Activated naive CD8-positive, alpha-beta T cell treated with anti-CD3 and anti-CD28 coated beads, Interleukin-2, amount 10 ng/mL, durations not matched to agents 7 days and 5 days (primary cell): ENCODE measurements at places on chromosomes 4 and X. TPM values are rescaled to one million over a fixed set of nuclear protein-coding genes. Genes with fewer than 3 reads are reported as not detected.

- H3K27me3 ChIP-seq, result no peaks in the 10 kb centered on the region
- no peaks in the 10 kb centered on the region for H3K36me3 ChIP-seq
- no peak for DNase-seq
- H3K4me3 ChIP-seq, result no peak overlapping the region
Measured at GRCh38 chrX:151796576-151796975, 62.0 kb downstream of the CNGA2 start.

TBX22 gene
- total RNA-seq, result not detected

CXCL11 gene
- not detected for total RNA-seq

GRCh38 chr4:145884775-145885174 is 53.8 kb downstream of the ZNF827 start:
- no peak overlapping the region for H3K4me3 ChIP-seq
- no peak for DNase-seq
- no peaks in the 10 kb centered on the region for H3K27me3 ChIP-seq
- H3K36me3 ChIP-seq, result peaks cover 25% of the 10 kb centered on the region
- H3K4me1 ChIP-seq, result peaks cover 10% of the 10 kb centered on the region

GRCh38 chr4:139603576-139604410 is 47.8 kb upstream of the SETD7 start:
- no peak overlapping the region for H3K4me3 ChIP-seq
- H3K36me3 ChIP-seq, result peaks cover 4% of the 10 kb centered on the region
- DNase-seq, result no peak
- peaks cover 15% of the 10 kb centered on the region for H3K27me3 ChIP-seq
- peaks cover 14% of the 10 kb centered on the region for H3K4me1 ChIP-seq

DNA sequence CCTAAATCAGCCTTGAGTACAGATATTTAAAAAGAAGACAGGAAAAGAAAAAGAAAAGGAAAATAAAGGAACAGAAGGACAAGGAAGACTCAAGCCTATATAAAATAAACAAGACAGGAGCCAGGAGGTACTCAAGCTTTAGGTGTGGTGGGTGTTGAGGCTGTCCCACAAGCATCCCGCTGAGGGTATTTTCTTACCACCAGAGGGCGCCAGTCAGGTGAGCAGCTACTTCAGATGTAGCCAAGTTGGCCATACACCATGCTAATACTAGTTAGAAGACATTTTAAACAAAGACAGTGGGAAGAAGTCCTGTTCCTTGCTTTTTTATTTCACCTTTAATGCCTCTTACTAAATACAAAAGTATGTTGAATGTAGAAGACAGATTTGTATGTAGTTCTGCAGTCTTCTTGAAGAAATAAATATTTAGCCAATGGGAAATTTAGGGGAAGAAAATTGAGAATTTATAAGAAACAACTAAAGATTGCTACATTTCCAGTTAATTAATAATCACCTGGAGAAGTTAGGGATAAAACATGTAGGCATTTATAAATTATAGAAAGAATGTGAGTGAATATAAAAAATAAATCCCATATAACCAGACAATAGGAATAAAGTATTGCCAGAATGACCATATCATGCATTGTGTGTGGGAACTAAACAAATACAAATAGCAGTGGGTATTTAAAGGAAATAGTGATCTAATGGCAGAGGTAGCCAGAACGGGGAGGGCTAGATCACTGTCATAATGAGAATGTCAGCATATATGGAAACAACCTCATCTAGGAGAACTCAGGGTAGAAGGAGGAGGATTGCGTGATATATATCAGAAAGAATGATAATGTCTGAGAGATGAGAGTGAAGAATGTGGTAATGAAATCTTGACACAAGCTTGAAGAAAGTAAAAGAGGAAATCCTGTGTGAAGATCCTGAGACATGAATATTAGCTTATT is 71.0 kb downstream of the MTHFD2L start:
- DNase-seq, result peak; percentile 62
- no peak overlapping the region for H3K27ac ChIP-seq
- H3K36me3 ChIP-seq, result no peaks in the 10 kb centered on the region
- no peaks in the 10 kb centered on the region for H3K27me3 ChIP-seq
- no peak overlapping the region for H3K4me3 ChIP-seq
- H3K4me1 ChIP-seq, result peaks cover 5% of the 10 kb centered on the region

DNA sequence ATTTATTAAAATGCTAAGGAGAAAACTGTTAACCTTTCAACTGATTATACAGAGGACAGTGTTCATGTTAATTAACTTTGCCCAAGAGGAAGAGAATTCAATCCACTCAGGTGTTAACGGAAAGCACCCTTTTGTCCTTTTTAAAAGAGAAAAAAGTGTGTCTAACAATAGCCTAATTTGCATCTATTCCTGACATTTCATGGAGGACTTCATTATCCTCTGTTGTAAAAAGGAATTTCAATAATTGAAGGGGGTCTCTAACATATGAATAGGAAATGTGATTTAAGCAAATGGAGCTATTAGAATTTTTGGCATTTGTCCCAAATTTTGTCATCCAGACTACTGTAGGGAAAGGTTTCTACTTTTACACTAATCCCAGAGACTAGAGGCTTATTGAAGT is 44.6 kb upstream of the GC start:
- no peak overlapping the region for H3K27ac ChIP-seq
- H3K36me3 ChIP-seq, result no peaks in the 10 kb centered on the region
- no peak for DNase-seq
- no peaks in the 10 kb centered on the region for H3K27me3 ChIP-seq

GRCh38 chr4:109332926-109333464 is 30.5 kb upstream of the COL25A1 start:
- H3K27ac ChIP-seq, result no peak overlapping the region
- H3K36me3 ChIP-seq, result no peaks in the 10 kb centered on the region
- DNase-seq, result no peak
- H3K4me3 ChIP-seq, result no peak overlapping the region
- peaks cover 3% of the 10 kb centered on the region for H3K4me1 ChIP-seq

GRCh38 chr4:145061318-145061920 is 36.6 kb downstream of the ANAPC10 start:
- H3K27ac ChIP-seq, result no peak overlapping the region
- DNase-seq, result no peak
- no peaks in the 10 kb centered on the region for H3K27me3 ChIP-seq
- H3K36me3 ChIP-seq, result peaks cover 7% of the 10 kb centered on the region
- peaks cover 23% of the 10 kb centered on the region for H3K4me1 ChIP-seq

DUX4 gene
- total RNA-seq, result not detected

GRCh38 chr4:84269536-84270044 is 229.5 kb downstream of the NKX6-1 start:
- DNase-seq, result no peak
- H3K27ac ChIP-seq, result no peak overlapping the region
- no peaks in the 10 kb centered on the region for H3K4me1 ChIP-seq
- no peaks in the 10 kb centered on the region for H3K36me3 ChIP-seq
- no peak overlapping the region for H3K4me3 ChIP-seq

DNA sequence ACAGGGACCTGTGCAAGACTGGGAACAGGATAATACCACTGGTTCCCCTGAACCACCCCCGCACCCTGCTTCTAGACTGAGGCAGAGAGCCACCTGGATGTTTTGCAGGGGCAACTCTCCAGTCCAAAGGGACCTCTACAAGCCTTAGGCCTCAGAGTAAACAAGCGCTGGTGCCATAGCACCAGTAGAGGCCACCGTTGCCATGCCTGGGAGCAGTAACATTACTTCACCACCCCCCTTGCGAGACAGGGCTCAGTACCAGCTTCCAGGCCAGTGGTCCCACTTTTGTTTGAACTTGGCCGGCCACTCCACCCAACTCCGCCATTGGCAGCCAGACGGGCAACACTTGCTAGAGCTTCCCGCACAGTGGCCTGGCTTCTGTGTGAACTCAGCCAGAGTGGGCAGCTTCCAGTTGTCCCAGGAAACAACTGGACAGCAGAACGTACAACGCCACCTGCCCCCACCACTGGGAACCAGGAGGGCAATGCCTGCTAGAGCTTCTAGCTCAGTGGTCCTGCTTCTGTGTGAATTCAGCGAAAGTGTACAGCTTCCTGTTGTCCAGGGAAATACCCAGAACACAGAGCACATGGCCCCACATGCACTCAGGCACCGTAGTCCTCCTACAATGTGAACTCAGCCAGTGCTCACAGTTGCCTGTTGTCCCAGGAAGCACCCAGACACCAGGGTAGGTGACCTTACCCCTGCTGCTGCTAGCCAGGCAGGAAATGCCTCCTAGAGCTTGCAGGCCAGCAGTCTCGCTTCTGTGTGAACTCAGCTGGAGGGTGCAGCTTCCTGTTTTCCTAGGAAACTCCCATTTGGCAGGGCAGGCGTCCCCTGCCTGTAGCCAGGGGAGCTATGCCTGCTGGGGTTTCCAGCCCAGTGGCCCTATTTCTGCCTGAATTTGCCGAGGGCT is 39.9 kb upstream of the PCDH19 start:
- no peak overlapping the region for H3K4me3 ChIP-seq
- H3K4me1 ChIP-seq, result no peaks in the 10 kb centered on the region
- no peaks in the 10 kb centered on the region for H3K36me3 ChIP-seq
- H3K27me3 ChIP-seq, result no peaks in the 10 kb centered on the region
- H3K27ac ChIP-seq, result no peak overlapping the region

GRCh38 chr4:187124331-187124730 is 400.7 kb upstream of the FAT1 start:
- no peaks in the 10 kb centered on the region for H3K4me1 ChIP-seq
- no peaks in the 10 kb centered on the region for H3K27me3 ChIP-seq
- DNase-seq, result no peak
- H3K36me3 ChIP-seq, result no peaks in the 10 kb centered on the region
- no peak overlapping the region for H3K27ac ChIP-seq
- no peak overlapping the region for H3K4me3 ChIP-seq

ESX1 gene
- total RNA-seq, result not detected

GRCh38 chr4:79210636-79211049 is 115.2 kb downstream of the NAA11 start:
- no peak overlapping the region for H3K4me3 ChIP-seq
- H3K27ac ChIP-seq, result no peak overlapping the region
- H3K4me1 ChIP-seq, result no peaks in the 10 kb centered on the region
- no peak for DNase-seq
- no peaks in the 10 kb centered on the region for H3K36me3 ChIP-seq

DNA sequence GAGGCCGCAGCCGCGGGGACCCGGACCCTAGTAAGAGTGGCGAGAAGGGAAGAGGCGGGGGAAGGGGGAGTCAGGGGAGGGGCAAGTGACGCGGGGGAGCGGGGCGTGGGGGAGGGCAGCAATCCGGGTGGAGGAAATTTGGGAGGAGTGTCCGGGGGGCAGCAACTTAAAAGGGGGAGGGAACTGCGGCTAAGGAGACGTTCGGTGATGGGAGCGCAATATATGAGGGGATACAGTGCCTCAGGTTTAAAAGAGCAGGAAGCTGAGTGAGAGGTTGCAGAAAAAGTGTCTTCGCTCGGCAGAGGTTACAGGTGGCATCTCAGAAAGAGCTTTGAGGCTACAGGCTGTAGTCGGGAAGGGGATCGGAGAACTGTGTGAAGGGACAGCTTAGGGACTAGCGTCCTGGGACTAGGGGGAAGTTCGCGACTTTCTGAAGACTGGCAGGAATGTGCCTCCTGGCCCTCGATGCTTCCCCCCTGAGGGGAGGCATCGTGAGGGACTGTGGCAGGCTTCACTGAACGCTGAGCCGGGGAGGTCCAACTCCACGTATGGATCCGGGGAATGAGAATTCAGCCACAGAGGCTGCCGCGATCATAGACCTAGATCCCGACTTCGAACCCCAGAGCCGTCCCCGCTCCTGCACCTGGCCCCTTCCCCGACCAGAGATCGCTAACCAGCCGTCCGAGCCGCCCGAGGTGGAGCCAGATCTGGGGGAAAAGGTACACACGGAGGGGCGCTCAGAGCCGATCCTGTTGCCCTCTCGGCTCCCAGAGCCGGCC is 519 bp downstream of the FOXO4 start:
- peak overlapping the region; percentile 89 for H3K27ac ChIP-seq
- no peaks in the 10 kb centered on the region for H3K27me3 ChIP-seq
- DNase-seq, result peak; percentile 46
- peak overlapping the region; percentile 90 for H3K4me3 ChIP-seq
- H3K4me1 ChIP-seq, result peaks cover 22% of the 10 kb centered on the region
- peaks cover 2% of the 10 kb centered on the region for H3K36me3 ChIP-seq

SLC7A11 gene
- 1.5 TPM for total RNA-seq

DNA sequence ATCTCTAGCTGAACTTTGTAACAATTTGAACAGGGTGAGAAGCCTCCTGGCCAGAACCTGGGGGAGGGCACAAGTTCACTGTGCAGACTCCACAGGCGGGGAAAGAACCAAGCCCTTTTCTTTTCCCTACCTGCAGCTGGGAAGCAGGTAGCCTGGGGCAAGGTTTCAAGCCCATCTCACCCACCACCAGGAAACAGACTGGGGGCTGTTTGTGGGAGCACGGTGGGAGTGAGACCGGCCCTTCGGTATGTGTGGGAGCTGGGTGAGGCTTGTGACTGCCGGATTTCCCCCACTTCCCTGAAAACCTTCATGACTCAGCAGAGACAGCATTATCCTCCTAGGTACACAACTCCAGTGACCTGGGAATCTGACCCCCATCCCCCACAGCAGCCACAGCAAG is 211.7 kb downstream of the ZNF674 start:
- H3K4me1 ChIP-seq, result peaks cover 3% of the 10 kb centered on the region
- H3K4me3 ChIP-seq, result no peak overlapping the region

- H3K27ac ChIP-seq, result no peak overlapping the region
- H3K36me3 ChIP-seq, result no peaks in the 10 kb centered on the region
- no peak for DNase-seq
- no peaks in the 10 kb centered on the region for H3K27me3 ChIP-seq
- H3K4me3 ChIP-seq, result no peak overlapping the region
Measured at GRCh38 chr4:73752424-73752823, 12.1 kb downstream of the CXCL8 start.

GRCh38 chrX:50967736-50968135 is 57.2 kb downstream of the BMP15 start:
- no peaks in the 10 kb centered on the region for H3K36me3 ChIP-seq
- H3K27ac ChIP-seq, result no peak overlapping the region
- H3K4me1 ChIP-seq, result no peaks in the 10 kb centered on the region
- H3K4me3 ChIP-seq, result no peak overlapping the region

GRCh38 chr4:110489901-110490508 is 14.1 kb downstream of the ENPEP start:
- H3K27me3 ChIP-seq, result peaks cover 26% of the 10 kb centered on the region
- no peaks in the 10 kb centered on the region for H3K36me3 ChIP-seq
- no peak for DNase-seq
- no peak overlapping the region for H3K27ac ChIP-seq

DNA sequence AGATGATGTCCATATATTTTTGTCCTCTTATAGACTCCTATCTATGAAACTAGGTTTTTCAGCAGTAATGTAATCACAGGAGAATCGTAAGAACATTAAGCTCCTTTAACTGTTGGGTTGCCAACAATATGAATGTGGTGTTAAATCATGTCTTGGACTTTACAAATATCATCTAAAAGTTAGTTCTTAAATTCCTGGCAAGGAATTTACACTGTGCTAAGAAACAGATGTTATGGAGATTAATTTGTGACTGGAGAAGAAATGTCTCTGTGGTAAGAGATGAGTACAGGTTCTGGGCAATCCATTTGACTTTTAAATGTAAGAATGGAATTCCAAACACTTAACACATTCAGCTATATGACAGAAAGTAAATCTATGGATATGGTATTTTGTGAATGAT is 34.6 kb downstream of the CNKSR2 start:
- H3K27me3 ChIP-seq, result no peaks in the 10 kb centered on the region
- H3K36me3 ChIP-seq, result peaks cover 8% of the 10 kb centered on the region
- H3K27ac ChIP-seq, result no peak overlapping the region
- no peak overlapping the region for H3K4me3 ChIP-seq
- DNase-seq, result no peak
